Diencephalon (tissue), 1 donor: ENCODE measurements at places on chromosomes 16 and 17. TPM values are rescaled to one million over a fixed set of nuclear protein-coding genes. Genes with fewer than 3 reads are reported as not detected.

The CBX2 gene
- total RNA-seq, result 9.9 TPM

The DNAH9 gene
- 12.9 TPM for total RNA-seq

The KCNH6 gene
- 0.69 TPM for total RNA-seq

The CRHR1 gene
- 6.2 TPM for total RNA-seq

The VMO1 gene
- total RNA-seq, result 0.69 TPM

The TPSAB1 gene
- not detected for total RNA-seq

The CDRT15L2 gene
- not detected for total RNA-seq

The MYCBPAP gene
- 1.8 TPM for total RNA-seq
